CD8-positive, alpha-beta memory T cell (primary cell): ENCODE measurements at places on chromosomes 4 and X. TPM values are rescaled to one million over a fixed set of nuclear protein-coding genes. Genes with fewer than 3 reads are reported as not detected.

- H3K36me3 ChIP-seq, result no peaks in the 10 kb centered on the region
- H3K27me3 ChIP-seq, result no peaks in the 10 kb centered on the region
- H3K4me1 ChIP-seq, result no peaks in the 10 kb centered on the region
- no peak for DNase-seq
Measured at GRCh38 chr4:26052663-26053541, 138.9 kb downstream of the SMIM20 start.

GRCh38 chr4:85774489-85774888, 299.5 kb downstream of the ARHGAP24 start:
- DNase-seq, result no peak
- no peaks in the 10 kb centered on the region for H3K4me1 ChIP-seq
- H3K27me3 ChIP-seq, result no peaks in the 10 kb centered on the region
- H3K27ac ChIP-seq, result no peak overlapping the region

GRCh38 chrX:110167952-110168451, 149.9 kb downstream of the AMMECR1 start:
- H3K4me1 ChIP-seq, result no peaks in the 10 kb centered on the region
- no peak overlapping the region for H3K4me3 ChIP-seq
- peak; percentile 65 for DNase-seq
- H3K27me3 ChIP-seq, result no peaks in the 10 kb centered on the region
- H3K36me3 ChIP-seq, result no peaks in the 10 kb centered on the region

DNA sequence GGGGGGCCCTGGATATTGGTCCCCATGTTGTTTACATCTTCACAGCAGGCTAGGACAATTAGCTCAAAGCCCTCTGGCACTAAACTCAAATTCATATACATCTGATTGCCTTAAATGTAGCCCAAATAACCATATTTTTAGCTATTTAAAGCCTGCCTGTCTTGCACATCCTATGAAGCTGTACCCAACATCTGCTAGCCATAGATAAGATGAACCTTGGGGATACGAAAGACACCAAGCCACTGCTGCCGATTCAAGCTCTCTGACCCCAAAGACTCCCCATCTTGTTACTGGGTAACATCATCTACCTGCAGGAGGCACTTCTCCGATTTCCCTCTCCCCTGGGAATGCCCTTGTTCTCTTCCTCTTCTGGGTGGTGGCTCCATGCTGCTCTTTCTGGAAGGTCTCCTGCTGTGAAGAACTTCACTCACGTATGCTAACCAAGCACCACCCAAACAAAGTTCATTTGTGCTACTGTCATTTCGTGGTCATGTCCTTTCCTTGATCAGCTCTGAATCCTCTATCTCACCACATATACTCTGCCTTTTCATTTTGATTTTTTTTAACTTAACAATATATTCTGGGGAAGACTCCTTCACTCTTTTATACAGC, 107.7 kb upstream of the ATXN3L start:
- no peaks in the 10 kb centered on the region for H3K27me3 ChIP-seq
- no peak for DNase-seq
- H3K4me1 ChIP-seq, result no peaks in the 10 kb centered on the region
- no peaks in the 10 kb centered on the region for H3K36me3 ChIP-seq
- H3K4me3 ChIP-seq, result no peak overlapping the region

- no peaks in the 10 kb centered on the region for H3K27me3 ChIP-seq
- H3K4me3 ChIP-seq, result no peak overlapping the region
- DNase-seq, result no peak
- H3K36me3 ChIP-seq, result no peaks in the 10 kb centered on the region
Measured at GRCh38 chrX:23366914-23367313, 32.3 kb downstream of the PTCHD1 start.

DNA sequence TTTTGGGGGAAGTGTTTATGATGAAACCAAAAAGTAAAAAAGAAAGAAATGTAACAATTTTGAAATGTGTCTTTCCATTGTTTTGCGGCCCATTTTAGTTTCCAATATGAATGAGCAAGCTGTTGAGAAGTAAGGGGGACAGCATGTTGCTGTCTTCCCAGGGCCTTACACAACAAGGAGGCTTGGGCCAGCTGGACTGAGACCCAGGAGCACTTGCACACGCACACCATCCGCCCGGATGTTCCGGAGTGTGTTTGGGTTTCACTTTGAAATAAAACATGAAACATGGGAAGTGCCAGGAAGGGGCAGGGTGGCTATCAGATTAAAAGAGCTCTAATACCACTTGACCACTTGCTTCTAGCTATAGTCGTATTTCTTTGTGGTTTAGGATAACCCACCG, 144.4 kb downstream of the NHS start:
- no peak for DNase-seq
- H3K27me3 ChIP-seq, result no peaks in the 10 kb centered on the region
- H3K4me3 ChIP-seq, result no peak overlapping the region
- no peaks in the 10 kb centered on the region for H3K4me1 ChIP-seq

DNA sequence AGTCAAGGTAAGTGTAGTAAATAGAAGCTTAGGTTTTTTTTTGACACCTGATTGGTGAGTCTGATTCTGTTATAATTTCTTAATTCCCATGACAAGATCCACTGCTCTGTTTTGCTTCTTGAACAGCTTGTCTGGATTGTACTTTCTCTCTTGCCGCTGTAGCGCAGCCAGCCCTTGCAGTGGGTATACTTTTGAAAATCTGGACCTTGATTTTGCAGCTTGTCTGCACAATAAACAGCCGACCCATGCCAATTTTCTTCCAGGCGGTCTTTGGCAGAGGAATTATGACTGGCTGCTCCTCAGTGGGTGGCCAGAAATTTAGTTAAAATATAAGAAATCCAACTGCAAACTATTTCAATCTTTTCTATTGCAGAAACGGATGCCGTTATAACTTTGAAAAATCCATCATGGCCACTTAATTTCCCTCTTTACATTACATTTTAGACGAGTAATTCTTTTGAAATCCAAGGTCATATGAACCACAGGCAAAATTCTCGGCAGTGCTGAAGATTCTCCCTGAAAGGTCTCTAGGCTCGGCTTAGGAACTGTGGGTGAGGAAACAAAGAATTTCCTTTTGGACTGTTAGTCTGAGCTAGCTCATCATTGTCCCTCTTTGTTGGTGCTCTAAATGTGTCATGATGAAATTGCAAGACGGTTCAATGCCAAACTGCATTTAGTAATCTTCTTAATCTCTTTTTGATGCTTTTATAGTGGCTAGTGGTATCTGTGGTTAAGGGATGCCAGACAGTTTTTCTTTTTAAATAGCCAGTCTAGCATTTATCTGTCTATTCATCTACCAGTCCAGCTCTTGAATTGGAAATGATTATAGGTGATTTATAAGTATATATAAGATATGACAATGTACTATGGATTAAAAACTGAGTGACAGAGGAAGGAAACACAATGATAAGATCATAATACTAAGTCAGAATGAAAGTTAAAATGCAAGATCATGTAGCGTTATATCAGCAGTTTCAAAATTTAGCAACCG, 31.5 kb upstream of the PTTG2 start:
- H3K36me3 ChIP-seq, result no peaks in the 10 kb centered on the region
- no peak for DNase-seq
- no peak overlapping the region for H3K4me3 ChIP-seq
- H3K27ac ChIP-seq, result no peak overlapping the region

GRCh38 chr4:180861651-180862050, 1381.6 kb upstream of the TENM3 start:
- H3K4me1 ChIP-seq, result no peaks in the 10 kb centered on the region
- H3K27me3 ChIP-seq, result no peaks in the 10 kb centered on the region
- no peak for DNase-seq
- no peak overlapping the region for H3K27ac ChIP-seq
- no peak overlapping the region for H3K4me3 ChIP-seq
- H3K36me3 ChIP-seq, result no peaks in the 10 kb centered on the region

- no peaks in the 10 kb centered on the region for H3K36me3 ChIP-seq
- H3K4me3 ChIP-seq, result peak overlapping the region; percentile 86
- DNase-seq, result no peak
- peak overlapping the region; percentile 94 for H3K27ac ChIP-seq
- peaks cover 29% of the 10 kb centered on the region for H3K4me1 ChIP-seq
Measured at GRCh38 chr4:186192066-186192612, 772 bp downstream of the CYP4V2 start.

GRCh38 chr4:85127653-85128052, 161.2 kb upstream of the WDFY3 start:
- no peak overlapping the region for H3K4me3 ChIP-seq
- H3K4me1 ChIP-seq, result no peaks in the 10 kb centered on the region
- DNase-seq, result no peak
- no peak overlapping the region for H3K27ac ChIP-seq
- H3K27me3 ChIP-seq, result no peaks in the 10 kb centered on the region

Gene TEX13D
- total RNA-seq, result 0.46 TPM

Gene PRDM8
- total RNA-seq, result 10.9 TPM

DNA sequence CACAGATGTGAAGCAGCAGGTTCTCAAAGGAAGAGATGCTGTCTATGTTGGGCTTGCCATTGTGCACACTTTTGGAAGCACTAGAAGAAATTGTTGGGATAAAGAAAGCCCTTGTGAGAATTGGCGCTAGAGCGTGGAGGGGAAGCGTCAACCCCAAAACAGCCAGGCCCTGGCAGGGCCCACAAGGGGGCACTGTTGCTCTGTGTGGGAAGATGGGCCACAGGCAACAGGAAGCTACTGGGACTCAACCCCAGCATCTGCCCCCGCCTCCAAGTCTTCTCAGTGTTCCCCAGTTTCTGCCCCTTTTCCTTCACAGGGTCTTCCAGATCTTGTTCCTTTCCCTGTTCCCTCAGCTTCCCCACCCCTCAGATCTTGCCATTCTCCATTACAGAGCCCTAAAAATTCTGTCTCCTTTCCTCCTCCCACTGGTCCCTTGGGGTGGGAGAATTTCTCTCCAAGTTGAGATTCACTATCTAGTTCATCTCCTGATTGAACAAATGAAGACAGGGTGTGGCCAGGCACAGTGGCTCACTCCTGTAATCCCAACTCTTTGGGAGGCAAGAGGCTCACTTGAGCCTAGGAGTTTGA, 85.5 kb downstream of the STARD8 start:
- H3K4me1 ChIP-seq, result no peaks in the 10 kb centered on the region
- no peak overlapping the region for H3K27ac ChIP-seq

DNA sequence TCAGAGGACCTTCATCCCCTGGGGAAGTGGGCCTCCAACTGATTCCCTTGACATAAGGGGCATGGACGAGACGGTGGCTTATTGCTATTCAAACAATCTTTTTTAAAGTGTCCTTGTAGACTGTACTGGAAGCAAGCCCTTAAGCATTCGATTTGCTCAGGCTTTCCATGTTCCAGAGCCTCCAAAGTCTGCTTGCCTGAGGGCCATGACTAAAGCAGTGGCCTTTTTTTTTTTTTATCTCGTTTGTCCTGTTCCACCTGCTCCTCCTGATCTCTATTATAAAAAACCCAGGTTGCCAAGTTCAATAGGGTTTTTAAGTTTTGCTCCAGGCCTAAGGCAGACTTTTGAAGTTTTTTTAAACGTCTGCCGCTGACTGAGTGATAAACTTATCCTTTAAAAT, 103.7 kb upstream of the AADAT start:
- no peak overlapping the region for H3K4me3 ChIP-seq
- no peaks in the 10 kb centered on the region for H3K27me3 ChIP-seq
- H3K4me1 ChIP-seq, result no peaks in the 10 kb centered on the region
- no peak overlapping the region for H3K27ac ChIP-seq

DNA sequence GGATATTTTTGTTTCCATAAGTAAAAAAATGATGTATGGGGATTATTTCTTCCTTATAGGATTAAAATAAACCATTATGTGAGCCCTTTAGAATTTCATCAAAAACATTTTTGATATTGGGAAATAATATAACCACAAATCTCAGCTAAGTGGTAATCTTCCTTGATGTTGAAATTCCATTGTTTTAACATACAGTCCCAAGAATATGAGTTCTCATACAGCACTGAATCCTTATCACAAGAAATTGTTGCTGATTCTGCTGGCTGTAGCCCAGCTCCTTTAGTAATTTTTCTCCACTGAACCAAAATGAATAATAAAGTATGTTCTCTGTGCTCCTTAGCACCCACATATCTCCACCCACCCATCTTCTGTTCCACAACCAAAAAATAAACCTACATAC, 41.9 kb upstream of the FAM47B start:
- H3K36me3 ChIP-seq, result no peaks in the 10 kb centered on the region
- H3K27me3 ChIP-seq, result no peaks in the 10 kb centered on the region
- no peaks in the 10 kb centered on the region for H3K4me1 ChIP-seq
- no peak overlapping the region for H3K4me3 ChIP-seq

GRCh38 chrX:50718776-50719175, 95.2 kb downstream of the SHROOM4 start:
- H3K27ac ChIP-seq, result no peak overlapping the region
- no peaks in the 10 kb centered on the region for H3K36me3 ChIP-seq
- DNase-seq, result no peak
- no peaks in the 10 kb centered on the region for H3K4me1 ChIP-seq
- no peaks in the 10 kb centered on the region for H3K27me3 ChIP-seq

GRCh38 chrX:65723706-65724105, 56.3 kb downstream of the MSN start:
- peak overlapping the region; percentile 43 for H3K27ac ChIP-seq
- no peaks in the 10 kb centered on the region for H3K27me3 ChIP-seq
- DNase-seq, result peak; percentile 8
- H3K4me3 ChIP-seq, result no peak overlapping the region
- peaks cover 23% of the 10 kb centered on the region for H3K36me3 ChIP-seq

GRCh38 chr4:150366487-150366999, 215.4 kb upstream of the MAB21L2 start:
- DNase-seq, result no peak
- H3K36me3 ChIP-seq, result no peaks in the 10 kb centered on the region
- no peak overlapping the region for H3K27ac ChIP-seq
- no peaks in the 10 kb centered on the region for H3K4me1 ChIP-seq
- H3K27me3 ChIP-seq, result no peaks in the 10 kb centered on the region

GRCh38 chr4:167943872-167944505, 148.3 kb upstream of the ANXA10 start:
- H3K4me3 ChIP-seq, result no peak overlapping the region
- no peaks in the 10 kb centered on the region for H3K36me3 ChIP-seq
- H3K4me1 ChIP-seq, result no peaks in the 10 kb centered on the region

DNA sequence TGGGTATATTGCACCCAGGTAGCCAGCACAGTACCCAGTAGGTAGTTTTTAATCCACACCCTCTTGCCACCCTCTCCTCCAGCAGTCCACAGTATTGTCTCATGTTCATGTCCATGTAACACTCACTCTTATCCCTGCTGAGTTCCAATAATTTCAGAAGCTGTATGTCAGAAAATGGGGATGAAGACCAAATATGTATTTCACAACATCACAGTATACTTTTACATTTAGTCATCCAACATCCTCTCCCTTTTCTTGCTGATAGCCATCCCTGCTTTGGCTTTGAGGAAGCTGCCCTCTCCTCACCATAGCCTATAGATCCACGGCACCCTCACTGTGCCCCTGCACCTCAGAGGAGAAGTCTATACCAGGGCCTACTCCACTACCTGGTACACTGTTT, 126.0 kb upstream of the LDB2 start:
- no peaks in the 10 kb centered on the region for H3K27me3 ChIP-seq
- H3K36me3 ChIP-seq, result no peaks in the 10 kb centered on the region
- H3K27ac ChIP-seq, result no peak overlapping the region
- H3K4me1 ChIP-seq, result no peaks in the 10 kb centered on the region

- no peaks in the 10 kb centered on the region for H3K4me1 ChIP-seq
- H3K36me3 ChIP-seq, result no peaks in the 10 kb centered on the region
- H3K27ac ChIP-seq, result no peak overlapping the region
- no peak overlapping the region for H3K4me3 ChIP-seq
- no peak for DNase-seq
Measured at GRCh38 chrX:9144701-9145241, 110.8 kb upstream of the FAM9B start.

Gene ZCCHC12
- total RNA-seq, result not detected

GRCh38 chr4:113619526-113619925, 142.0 kb downstream of the CAMK2D start:
- DNase-seq, result no peak
- no peaks in the 10 kb centered on the region for H3K36me3 ChIP-seq
- no peaks in the 10 kb centered on the region for H3K27me3 ChIP-seq
- peaks cover 8% of the 10 kb centered on the region for H3K4me1 ChIP-seq
- H3K27ac ChIP-seq, result no peak overlapping the region

GRCh38 chr4:55609393-55609866, 17.4 kb upstream of the PDCL2 start:
- H3K4me3 ChIP-seq, result no peak overlapping the region
- no peak overlapping the region for H3K27ac ChIP-seq
- H3K27me3 ChIP-seq, result no peaks in the 10 kb centered on the region
